ENCODE measurements at places on chromosomes 6 and 20.

GRCh38 chr6:55260181-55260580 is 67.1 kb upstream of the GFRAL start:
- DNase-seq, result no peak

DNA sequence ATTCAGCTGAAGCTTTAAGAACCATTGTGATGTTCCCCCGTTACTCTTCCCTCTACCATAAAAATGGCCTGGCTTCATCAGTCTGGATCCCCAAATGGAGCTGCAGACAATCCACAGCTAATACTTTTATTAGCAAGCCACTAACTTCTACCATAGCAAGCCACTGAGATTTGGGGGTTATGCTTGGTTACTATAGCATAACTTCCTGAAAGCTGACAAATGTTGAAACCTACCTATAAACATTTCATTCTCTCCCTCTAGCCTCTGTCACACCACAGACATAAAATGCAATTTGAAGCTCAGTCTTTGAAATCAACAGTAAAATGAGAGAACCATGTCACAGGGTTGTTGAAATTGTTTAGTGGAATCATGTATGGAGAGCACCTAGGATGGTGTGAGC is 3.0 kb upstream of the HTR1E start:
- DNase-seq, result no peak

- no peak for DNase-seq
Measured at GRCh38 chr20:40547483-40548091, 141.4 kb downstream of the MAFB start.

DNA sequence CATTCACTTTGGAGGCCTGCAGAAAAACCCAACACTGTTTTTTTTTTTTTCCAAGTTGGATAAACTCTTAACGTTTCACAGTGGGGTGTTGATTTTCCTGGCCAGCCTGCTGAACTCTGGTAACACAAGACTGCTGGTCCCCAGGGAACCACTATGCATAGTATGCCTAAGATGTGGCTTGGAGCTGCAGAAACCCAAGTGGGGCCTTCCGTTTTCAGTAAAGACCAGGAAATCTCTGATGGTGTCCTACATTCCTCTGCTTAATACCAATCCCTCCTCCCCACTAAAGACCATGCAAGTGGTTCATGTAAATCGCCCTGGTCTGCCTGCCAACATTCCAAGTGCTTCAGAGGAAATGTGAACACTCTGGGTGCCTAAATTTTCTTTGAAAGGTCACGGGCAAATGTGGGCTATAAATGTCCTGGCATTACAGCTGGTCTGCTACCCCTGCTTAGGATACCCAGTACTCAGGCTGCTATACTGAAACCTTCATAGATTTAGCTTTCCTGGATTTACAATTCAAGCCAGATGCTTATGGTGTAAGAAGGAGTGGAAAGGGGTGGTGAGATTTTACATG is 615.4 kb downstream of the MAFB start:
- DNase-seq, result no peak

DNA sequence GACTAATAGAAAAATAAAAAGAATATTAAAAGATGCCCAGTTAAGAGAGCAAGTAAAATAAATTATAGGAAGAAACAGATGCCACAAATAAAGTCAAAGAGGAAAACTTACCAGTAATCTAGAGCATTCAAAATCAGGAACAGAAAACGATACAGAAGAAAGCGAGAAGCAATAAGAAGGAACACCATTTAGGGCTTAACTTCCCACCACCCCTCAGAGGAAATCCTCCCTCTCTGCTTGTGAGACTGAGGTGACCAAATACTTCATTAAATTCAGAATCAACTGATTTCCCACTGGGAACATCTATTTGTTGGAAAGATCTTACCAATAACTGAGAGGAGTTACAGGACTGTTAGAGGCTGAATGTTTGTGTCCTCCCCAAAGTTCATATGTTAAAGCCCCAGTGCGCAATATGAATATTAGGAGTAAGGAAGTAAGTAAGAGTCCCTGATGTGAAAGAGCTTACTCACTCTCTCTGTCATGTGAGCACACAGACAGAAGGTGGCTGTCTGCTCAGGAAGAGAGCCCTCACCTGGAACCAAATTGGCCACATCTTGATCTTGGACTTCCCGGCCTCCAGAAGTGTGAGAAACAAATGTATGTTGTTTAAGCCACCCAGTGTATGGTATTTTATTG is 19.5 kb downstream of the KATNA1 start:
- no peak for DNase-seq

DNA sequence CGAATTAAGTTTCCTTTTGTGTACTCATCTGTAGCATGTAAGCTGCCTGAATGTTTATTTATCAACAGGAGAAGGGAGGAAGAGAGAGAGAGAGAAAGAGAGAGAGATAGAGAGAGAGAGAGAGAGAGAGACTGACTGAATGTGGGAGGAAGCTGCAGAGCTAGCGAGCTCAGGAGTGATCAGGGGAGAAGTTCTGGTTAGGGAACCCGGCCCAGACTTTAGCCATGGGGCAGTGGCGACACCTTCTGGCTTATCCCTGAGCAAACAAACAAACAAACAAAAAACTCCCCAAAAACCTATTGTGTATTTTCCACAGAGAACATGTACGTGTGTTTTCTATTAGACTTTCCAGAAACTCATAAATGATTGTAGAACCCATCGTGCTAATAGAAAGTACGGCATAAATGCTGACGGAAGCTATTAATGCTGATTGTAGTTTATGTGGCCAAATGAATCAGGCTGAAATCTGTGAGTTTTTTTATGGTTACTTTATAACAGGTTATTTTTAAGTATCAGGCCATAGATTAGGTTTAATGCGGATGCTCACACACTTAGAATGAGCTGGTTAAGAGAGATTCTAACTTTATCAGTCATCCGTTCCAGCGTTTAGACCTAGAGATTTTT is 92.8 kb downstream of the CLIC5 start:
- peak; percentile 46 for DNase-seq

- no peak for DNase-seq
Measured at GRCh38 chr6:121499666-121500065, 64.2 kb downstream of the GJA1 start.

DNA sequence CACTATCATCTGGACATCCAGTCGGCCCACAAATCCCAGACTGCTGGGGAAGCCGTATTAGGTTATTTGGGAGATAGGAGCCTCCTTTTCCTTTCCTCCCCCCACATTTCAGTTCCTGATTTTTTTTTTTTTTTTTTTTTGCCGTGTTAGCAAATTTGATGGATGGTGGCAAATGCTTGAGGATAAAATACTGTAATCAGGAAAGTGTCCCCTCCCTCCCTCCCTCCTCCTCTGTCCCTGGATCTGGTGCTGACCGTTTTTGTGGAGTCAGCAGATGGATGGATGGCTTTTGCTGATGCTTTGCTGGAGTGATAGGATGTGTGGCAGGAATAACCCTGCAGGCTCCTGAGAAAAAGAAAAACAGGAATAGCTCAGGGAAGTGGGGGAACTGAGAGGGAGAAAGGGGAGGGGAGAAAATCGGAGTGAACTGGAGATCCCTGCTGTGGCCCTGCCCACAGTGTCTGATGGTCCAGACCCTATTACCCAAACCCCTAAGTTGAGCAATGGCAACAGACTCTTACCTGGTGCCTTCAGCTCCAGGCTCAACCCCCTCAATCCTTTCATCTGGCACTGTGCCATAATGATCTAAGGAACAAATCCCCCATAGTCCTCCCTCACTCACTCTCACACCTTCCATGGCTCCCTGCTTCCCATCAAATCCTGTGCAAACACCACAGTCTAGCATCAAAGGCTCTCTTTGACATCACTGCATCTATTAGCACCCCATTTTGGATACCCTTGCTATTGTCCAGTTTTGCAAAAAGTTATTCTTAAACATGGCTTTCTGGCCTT is 277.3 kb upstream of the CHD6 start:
- DNase-seq, result no peak

Data from stimulated activated CD4-positive, alpha-beta T cell treated with anti-CD3 and anti-CD28 coated beads, Interleukin-12 subunit alpha, Interleukin-12 subunit beta, amount 100 ng/mL, for 4 hours (primary cell).